Thoracic aorta endothelial cell (primary cell): ENCODE measurements at places on chromosomes 2 and 18. TPM values are rescaled to one million over a fixed set of nuclear protein-coding genes. Genes with fewer than 3 reads are reported as not detected.

Gene SPATS2L
- total RNA-seq: 52.8 and 56.6 TPM in 2 replicates

Gene CHRNG
- not detected in 2 replicates for total RNA-seq

Gene MREG
- 5.5 and 8.7 TPM in 2 replicates for total RNA-seq

Gene EHBP1
- 40.3 and 46.6 TPM in 2 replicates for total RNA-seq

Gene PEX13
- 41.9 and 47.3 TPM in 2 replicates for total RNA-seq

Gene PPP1R7
- total RNA-seq: 53.0 and 56.9 TPM in 2 replicates

Gene SDC1
- total RNA-seq: 1.6 and 2.4 TPM in 2 replicates

Gene SCG2
- not detected in 2 replicates for total RNA-seq

Gene DIPK1C
- total RNA-seq: not detected in 2 replicates

Gene RSAD2
- total RNA-seq: 0.13 and 0.43 TPM in 2 replicates

Gene SP100
- 176 and 216 TPM in 2 replicates for total RNA-seq

Gene FAM161A
- 4.1 and 4.8 TPM in 2 replicates for total RNA-seq
